Fibroblast of skin of left biceps (primary cell): ENCODE measurements at places on chromosomes 16 and 17.

GRCh38 chr16:19960183-19960582, 75.5 kb upstream of the GPRC5B start:
- no peak for DNase-seq

- DNase-seq: no peak
Measured at GRCh38 chr16:30761427-30761927, 385 bp downstream of the CFAP119 start.

DNA sequence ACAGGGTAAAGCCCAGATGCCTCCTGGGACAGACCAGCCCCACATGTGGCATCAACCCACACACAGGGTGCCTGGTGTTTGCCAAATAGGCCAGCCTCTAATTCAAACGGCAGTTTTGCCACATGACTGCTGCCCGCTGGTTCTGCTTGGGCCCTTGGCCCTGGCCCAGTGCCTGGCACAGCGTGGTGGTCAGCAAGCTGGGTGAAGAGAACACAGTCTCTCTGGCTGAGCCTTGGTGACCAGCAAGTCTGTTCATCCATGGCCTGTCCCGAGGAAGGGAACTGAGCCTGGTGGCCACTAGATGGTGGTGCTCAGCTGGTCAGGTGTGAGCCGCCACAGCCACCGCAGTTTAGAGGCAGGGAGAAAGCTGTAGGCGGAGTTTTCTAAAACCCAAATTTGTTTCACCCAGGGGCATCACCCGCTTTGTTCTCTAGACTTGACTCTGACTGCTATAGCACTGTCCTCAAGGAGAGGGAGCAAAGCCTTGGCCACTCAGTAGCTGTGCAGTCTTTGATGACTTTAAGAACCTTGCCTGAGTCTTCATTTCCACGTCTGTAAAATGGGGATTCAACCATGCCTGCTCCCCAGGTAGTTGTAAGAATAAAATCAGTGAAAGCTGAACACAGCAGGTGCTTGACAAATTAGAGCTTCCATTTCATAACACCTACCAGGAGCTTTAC, 4.7 kb upstream of the GFAP start:
- DNase-seq: no peak

DNA sequence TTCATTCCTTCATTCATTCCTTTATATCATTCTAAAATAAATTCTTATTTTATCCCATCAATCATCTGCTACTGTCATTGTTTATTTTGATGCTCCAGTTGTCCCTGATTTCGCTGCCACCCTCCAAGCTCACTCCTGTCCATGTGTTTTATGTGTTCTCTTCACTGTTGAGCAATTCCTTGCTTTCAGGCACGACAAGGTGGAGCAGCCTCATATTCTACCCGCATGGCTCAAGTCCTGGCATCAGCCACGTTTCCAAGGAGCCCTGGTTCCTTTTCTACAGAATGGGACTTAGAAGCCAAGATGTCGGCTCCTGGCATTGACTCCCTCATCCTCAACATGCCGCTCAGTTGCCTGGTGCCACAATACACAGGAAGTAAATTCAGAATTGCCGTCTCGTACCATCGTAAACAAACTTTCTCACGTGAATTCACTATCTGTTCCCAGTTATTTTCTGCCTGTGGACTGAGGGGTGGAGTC, 139.0 kb downstream of the RPTOR start:
- no peak for DNase-seq

DNA sequence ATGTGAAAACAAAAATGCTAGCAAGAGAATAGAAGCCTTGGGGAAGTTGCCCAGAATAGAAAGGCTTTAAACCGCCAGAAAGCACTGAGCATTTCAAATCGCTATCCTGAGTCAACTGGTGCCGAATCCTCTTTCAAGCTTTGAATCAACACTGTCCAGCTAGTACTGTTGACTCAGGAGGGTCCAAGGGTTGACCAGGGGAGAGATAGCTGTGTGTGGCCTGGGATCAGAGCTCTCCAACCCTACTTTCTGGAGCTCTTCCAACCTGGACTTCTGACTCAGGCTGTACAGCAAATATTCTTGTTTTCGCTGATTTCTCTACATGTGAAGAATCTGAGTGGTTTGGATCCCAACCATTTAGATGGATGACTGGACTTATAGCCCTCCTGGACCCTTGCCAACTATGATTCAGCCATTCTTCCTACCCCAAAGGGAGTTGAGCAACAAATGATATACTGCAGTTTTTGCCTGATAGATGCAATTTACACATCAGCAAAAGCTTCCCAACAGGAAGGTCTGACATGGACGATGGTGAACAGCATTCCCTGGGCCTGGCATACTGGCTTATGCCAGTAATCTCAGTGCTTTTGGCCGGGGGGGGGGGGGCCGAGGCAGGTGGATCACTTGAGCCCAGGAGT, 154.0 kb upstream of the SDK2 start:
- DNase-seq: peak; percentile 97

- no peak for DNase-seq
Measured at GRCh38 chr17:59542960-59543635, 22.3 kb upstream of the DHX40 start.

DNA sequence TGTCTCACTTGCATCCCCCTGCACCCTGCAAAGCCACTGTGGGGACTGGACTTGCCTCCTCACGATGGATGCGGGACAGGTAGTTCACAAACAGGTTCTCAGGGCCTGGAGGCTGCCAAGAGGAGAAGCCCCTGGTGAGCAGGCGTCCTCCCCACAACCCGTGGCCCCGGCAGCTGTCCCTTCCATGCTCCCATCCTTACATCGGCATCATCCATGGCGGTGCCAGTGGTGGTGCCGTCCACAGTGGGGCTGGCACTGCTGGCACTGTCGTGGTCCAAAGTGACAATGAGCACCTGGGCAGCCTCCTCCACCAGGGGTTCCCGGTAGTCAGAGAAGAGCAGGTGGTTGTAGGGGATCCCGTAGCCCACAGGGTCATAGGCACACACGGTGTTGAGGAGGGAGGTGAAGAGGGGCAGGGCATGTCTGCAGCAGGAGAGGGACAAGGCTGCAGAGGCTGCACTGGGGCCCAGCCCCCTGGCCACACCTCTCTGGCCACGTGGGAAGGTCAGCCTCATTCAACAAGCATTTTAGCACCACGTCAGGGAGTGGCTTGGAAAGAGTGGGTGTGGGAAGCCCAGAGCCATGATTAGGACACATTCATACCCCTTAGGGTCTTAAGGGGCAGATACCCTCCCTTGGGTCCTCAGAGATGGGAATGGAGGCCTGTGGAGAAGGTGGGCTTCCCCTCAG, 12.6 kb downstream of the HID1 start:
- DNase-seq: no peak

GRCh38 chr16:66007717-66008116, 358.8 kb upstream of the CDH5 start:
- peak; percentile 97 for DNase-seq

GRCh38 chr17:1362964-1363363, 37.1 kb downstream of the YWHAE start:
- DNase-seq: no peak

GRCh38 chr17:1755827-1756262, 6.0 kb upstream of the SERPINF1 start:
- no peak for DNase-seq

GRCh38 chr16:27547851-27548250, 1.9 kb downstream of the GTF3C1 start:
- DNase-seq: no peak

DNA sequence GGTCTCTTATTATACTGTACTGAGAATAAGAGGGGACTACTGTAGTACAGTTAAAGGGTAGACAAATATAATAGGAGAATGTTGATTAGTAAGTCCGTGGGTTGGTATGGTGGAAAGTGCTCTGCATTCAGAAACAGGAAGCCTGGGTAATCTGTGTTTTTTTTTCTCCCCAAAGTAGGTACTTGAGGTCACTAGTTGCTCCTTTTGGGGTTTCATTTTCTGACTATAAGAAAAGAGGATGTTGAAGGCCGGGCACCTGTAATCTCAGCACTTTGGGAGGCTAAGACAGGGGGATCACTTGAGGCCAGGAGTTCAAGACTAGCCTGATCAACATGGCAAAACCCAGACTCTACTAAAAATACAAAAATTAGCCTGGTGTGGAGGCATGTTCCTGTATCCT, 42.0 kb upstream of the MMD start:
- no peak for DNase-seq

DNA sequence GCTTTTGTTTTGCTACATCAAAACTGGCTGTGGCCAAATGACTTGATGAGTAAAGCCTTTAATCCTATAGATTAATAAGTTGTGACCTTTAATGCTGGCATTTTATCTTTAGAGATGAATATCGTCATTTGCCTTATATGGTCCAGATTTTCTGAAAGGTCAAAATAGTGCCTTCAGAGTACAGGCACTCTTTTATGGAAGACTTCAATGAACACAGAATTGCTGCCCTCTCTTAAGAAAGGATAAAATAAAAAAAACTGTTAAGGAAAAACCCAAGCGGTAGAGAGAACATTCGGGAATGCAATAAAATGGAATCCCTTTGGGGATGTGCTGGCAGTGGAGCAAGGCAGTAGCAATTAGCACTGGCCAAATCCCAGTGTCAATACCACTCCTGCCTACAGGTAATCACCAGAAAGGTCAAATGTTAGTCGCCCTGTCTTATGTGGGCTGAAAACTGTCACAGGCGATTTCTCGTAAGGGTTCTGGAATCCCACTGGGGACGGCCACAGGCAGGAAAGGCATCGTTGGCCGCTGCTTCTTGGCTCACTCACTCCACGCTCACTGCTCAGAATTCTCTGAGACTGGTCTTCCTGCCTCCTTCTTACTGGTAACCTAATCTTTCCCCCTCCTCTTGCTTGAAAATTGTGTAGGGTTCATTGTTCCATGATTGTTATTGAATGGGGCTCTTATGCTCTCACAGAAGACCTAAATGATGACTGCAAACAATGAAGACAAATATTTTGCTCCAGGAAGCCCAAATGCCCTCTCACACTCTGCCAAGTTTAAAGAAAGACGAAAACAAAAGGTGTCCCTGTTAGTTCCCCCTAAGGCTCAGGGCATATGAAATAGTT, 45.4 kb upstream of the HSBP1 start:
- DNase-seq: no peak

GRCh38 chr17:57311281-57312216, 55.2 kb downstream of the MSI2 start:
- DNase-seq: no peak

DNA sequence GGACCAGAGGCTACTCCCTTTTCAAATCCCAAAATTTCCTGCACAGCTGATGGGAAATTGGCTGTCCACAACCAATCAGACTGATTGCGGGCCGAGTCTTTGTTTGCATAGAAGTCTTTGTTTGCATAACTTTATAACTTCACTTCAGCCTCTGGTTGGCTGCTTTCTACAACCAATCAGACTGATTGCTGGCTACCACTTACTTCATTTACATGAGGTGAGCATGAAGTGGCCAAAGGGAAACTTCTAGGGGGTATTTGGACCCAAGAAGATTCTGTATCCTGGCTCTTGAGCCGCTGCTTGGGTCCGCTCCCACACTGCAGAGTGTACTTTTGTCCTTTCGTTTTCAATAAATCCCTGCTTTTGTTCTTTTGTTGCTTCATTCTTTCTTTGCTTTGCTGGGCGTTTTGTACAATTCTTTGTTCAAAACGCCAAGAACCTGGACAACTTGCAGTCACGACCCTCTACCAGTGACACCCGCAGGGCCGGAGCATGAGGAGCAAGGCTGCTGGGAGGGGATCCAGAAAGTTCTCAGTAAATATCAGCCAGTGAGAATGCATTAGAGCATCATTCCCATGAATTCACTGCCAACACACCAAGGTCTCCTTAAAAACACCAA, 67.5 kb downstream of the IQCK start:
- DNase-seq: no peak

GRCh38 chr17:2380950-2381649, 19.8 kb downstream of the MNT start:
- DNase-seq: no peak

DNA sequence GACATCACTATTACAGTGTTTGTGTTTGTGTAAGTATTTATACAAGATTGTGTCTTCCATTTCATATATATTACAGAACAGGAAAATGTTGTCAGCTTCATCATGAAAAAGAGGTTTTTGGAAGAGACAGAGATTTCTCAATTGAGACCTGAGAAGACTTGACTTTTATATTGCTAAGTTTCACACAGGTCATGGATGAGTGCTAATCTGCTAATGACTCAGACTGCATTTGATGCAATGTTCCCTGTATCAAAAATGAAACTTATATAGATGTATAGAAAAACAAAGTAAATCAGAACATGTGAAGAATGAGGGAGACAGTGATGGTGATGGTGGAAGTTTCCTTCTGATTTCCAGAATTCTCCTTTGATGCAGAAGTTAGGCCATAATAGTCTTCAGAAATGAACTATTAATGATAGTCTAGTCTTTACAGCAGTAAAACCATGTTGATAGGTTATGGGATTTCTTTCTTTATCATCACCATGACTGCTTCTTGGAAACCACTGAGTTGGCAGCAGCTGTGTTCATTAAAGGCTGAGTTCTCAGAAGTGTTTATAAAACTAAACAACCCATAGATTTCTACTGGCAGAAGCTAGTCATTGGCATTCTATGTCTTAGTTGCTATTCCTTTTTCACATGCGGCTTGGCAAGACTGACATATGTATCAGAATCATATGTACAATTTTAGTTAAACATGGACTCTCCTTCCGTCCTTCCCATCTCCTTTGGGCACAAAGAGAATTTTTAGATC, 56.1 kb downstream of the PCTP start:
- DNase-seq: no peak

- no peak for DNase-seq
Measured at GRCh38 chr17:61411011-61411260, 11.3 kb downstream of the TBX2 start.

DNA sequence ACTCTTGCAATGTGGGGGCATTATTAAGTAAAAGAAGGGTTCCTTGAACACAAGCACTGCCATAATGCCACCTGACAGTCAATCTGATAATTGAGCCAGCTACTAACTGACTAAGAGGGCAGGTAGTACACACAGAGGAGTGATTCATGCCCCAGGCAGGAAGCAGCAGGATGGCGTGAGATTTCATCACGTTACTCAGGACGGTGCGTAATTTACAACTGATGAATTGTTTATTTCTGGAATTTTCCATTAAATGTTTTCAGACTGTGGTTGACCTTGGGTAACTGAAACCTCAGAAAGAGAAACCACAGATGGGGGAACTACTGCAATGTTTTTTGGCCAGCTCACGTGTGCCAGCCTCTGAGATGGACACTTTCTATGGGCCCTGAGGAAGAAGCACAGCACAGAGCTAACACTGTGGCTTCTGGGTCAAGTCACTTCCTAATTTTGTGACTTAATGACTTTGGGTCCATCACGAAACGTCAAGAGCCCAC, 46.7 kb downstream of the C17orf67 start:
- peak; percentile 69 for DNase-seq

GRCh38 chr17:72407336-72407909, 286.6 kb downstream of the SOX9 start:
- DNase-seq: peak; percentile 94

- DNase-seq: no peak
Measured at GRCh38 chr17:57899391-57899790, 49.5 kb upstream of the MRPS23 start.

- no peak for DNase-seq
Measured at GRCh38 chr16:74830648-74831047, 56.0 kb upstream of the FA2H start.

- DNase-seq: peak; percentile 91
Measured at GRCh38 chr17:77963441-77963840, 4.9 kb downstream of the TNRC6C start.

GRCh38 chr17:65994679-65995078, 197.3 kb downstream of the CEP112 start:
- no peak for DNase-seq

GRCh38 chr16:19907161-19907992, 22.7 kb upstream of the GPRC5B start:
- DNase-seq: peak; percentile 28
